ENCODE measurements at places on chromosomes 2 and 18. TPM values are rescaled to one million over a fixed set of nuclear protein-coding genes. Genes with fewer than 3 reads are reported as not detected.

Gene TEX44
- not detected for total RNA-seq

Gene ATP8B1
- total RNA-seq: 321 TPM

DNA sequence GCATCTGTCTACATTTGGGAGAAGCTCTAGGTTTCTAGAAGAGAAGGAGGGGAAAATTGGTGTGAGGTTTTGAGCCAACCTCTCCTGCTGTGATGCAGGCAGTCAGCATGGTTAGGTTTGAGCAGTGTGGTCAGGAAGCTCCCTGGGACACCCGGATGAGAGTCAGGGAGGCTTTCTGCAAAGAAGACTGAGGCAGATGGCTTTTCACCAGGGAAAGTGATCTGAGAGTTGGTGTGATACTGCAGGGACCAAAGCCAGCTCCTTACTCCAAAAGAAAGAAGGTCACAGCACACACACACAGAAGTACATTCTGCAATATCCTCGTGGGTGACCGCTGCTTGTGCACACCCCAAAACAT lies 75.8 kb upstream of the BCL11A start:
- DNase-seq: no peak

DNA sequence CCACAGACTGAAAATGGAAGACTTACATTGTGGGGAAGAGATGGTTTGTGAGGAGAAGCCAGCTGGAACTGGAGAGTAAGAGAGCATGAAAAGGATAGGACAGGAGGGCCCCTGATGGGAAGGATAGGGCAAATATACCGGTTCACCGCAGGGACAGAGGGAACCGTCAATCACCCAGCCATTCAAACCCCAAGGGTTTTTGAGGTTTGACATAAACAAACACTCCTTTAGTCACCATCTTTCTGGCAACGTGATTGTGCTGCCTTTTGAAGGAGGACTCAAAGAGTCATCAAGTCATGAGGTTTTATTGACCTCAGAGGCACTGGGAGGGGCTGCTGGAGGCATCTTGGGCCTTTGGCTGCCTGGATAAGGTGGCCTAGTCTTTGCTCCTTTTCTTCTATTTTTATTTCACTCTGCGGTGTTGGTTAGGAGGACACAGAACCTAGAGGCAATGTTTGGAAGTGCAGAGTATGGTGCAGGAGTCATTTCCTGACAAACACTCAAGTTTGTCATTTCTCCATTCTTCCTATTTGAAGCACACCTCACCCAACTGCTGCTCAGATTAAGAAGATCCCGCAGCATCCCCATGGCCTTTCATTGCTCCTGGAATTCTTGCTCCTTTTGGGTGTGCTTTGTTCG lies 487.3 kb upstream of the SPRED2 start:
- no peak for DNase-seq
